ENCODE measurements at places on chromosomes 1 and 21.

DNA sequence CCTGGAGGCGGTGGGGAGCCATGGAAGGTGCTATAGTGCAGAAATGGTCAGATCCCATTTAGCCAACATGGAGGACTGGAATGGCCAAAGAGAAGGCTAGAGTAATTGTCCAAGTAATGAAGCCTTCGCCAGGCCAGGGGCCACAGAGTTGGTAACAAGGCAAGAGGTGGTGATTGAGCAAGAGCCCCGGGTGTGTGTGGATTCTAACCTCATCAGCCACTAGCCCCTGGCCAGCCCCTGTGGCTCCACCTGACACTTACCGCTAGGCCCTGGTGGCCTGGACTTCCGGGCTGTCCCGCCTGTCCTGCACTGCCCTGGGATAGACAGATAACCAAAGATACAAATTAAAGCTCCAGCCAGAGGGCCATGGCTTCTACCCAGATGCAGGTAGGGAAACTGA lies 9.9 kb downstream of the COL9A2 start:
- DNase-seq = no peak

DNA sequence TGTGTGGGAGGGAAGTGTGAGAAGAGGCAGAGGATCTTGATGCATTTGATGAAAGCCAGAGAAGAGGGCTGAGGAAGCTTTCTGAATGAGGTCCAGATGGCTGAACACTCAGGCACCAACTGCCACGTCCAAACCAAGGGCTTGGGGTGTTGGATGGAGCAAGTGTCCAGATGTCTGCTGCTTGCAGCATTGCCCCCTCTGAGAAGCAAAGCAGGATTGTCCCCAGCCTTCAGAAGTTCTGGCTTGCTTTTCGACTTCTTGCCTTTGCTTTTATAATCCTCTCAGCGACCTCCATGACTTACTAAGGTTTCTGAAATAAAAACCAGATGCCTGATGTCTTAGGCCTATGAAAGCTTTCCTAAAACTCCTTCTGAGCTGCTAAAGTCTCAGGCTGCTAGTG lies 182.5 kb downstream of the HUNK start:
- DNase-seq = no peak

DNA sequence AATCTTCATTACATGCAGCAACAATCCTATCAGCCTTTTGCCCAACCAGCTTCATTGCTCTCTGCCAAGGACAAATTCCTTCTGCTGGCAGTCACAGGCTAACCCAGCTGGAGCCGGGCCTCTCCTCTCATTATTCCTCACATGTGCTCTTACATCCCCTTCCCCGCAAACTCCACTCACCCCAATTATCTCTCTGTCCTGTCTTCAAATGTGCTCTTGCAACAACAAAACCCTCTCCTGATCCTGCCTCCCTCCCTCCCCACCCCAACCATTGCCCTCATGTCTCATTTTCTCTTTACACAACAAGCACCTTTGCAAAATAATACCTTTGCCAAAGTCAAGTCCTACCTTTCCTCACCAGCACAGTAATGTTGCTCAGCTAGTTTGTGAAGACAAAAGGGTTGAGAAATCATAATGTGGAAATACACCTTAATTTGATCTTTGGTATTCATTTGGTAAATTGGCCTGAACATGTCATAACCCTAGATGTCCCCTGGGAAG lies 36.0 kb upstream of the DHCR24 start:
- DNase-seq = no peak

DNA sequence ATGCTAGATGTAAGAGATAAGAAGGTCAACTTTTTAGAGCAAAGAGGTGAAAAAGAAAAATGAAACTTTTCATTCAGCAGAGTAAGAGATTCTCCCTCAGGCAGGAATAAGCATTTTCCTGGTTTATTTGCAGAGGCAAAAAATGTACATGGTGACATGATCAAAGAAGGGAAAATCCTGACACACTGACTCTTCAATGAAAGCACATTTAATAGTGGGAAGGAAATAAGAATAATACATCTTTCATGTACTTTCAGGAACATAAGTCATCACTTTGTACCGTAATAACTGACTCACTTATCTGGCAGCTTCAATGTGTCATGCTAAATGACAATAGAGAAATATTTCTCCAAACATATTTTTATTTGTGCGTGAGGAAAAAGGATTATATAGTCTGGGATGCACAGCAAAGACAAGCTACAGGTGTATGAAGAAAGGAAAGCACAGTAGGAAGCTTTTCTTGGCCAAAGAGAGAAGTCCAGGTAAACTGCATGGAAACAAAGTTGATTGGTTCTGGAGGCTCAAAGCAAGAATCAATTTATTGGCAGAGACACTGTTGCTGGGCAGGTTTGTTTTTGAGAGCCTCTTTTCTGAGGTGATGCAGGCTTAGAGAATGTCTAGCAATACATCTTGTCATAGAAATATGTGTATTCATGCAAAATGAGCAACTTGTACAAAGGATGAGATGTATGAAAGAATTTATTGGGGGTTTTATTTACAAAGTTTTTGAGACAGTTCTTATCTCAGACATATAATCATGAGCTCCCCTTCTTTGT lies 1409.0 kb downstream of the PLA2G4A start:
- peak; percentile 31 for DNase-seq

- DNase-seq = peak; percentile 76
These were observed 137.4 kb upstream of the USP25 start for GRCh38 chr21:15592271-15592860.

GRCh38 chr21:26972192-26972591 lies 5.3 kb upstream of the ADAMTS5 start:
- DNase-seq = no peak

- DNase-seq = no peak
These were observed 48.9 kb downstream of the PHC2 start for GRCh38 chr1:33381977-33382376.

DNA sequence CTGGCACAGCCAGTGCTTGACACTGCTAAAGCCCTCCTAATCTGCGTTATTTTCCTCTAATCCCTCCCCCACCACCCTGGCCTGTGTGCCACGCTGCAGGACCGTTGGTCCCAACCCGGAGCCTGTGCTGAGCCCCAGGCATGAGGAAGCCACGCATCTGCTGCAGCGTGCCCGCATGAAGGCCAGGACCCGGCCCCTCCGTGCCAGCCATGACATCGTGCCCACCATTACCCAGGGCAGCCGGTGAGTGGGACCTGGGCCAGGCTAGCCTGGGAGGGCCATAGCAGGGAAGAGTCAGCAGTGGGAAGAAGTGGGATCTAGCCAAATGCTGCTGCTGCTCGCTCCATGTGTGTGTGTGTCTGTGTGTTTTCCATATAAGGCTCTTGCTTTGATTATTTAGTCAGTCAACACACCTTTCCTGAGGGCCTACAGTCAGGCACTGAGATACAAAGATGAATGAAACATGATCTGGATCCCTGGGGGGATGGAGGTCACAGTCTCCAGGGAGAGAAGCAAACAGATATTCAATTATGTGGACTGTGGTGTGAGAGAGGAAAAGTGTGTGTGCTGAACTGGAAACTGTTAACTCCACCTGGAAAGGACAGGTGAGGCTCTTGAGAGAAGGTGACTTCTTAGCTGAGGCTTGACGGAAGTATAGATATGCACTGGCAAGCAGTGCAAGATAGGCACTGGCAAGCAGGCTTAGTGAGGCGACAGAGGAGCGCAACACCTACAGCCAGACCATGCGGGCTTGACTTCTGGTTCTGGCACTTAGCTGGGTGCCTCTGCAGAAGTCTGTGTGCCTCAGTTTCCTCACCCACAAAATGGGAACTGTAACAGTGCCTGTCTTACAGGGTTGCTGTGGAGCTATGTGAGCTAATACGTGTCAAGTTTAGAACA lies 15.9 kb downstream of the KIAA1614 start:
- DNase-seq = no peak

DNA sequence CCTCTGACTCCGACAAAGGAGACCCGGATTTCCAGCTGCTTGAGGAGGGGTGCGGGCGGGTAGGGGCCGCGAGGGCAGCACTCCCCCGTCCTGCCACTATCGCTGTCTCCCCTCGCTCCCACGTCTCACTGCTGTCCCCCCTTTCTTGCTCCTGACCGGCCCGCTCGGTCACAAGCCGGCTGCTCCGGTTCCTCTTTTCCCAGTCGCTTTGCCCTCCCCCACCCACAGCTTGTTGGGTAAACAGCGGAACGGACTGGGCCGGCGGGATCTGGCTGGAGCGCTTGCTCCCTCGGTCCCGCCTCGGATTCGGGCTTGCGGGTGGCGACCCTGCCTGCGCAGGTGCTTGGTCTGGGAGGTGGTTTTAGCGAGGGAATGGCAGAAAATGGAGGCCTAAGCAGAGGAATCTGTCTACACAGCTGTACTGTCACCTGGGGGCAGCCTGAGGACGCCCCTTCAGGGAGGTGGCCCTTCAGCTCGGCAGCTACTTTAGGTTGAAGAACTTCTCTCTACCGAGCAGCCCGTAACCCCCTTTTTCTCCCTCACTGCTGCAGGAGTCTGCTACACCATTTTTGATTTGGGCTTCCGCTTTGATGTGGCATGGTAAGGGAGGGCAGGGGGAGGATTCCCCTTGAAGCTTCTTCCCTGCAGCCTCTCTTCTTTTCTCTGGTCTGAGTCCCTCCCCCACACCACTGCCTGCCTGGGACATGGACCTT lies 645 bp downstream of the ATP6V0B start:
- peak; percentile 33 for DNase-seq

DNA sequence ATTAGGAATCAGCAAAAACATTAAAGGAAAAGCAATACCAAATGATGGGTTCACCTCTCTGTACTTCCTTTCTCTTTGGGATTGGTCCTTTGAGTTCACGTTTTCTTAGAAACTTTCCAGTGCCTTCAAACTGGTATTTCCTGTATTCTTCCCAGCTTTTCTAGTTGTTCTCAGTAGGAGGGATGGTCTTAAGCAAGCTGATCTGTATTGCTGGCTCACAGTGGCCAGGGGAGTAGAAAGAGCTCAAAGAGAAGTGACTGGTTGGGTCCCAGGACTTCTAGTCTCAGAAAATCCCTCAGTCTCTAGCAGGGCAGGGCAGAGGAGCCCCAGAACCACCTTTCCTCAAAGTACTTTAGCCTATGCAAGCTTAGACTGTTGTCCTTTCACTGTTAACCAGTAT lies 10.1 kb upstream of the USP24 start:
- no peak for DNase-seq

- no peak for DNase-seq
These were observed 156.0 kb downstream of the TOMM20 start for GRCh38 chr1:234972411-234973191.

GRCh38 chr1:91776068-91776794 lies 109.7 kb downstream of the TGFBR3 start:
- no peak for DNase-seq

DNA sequence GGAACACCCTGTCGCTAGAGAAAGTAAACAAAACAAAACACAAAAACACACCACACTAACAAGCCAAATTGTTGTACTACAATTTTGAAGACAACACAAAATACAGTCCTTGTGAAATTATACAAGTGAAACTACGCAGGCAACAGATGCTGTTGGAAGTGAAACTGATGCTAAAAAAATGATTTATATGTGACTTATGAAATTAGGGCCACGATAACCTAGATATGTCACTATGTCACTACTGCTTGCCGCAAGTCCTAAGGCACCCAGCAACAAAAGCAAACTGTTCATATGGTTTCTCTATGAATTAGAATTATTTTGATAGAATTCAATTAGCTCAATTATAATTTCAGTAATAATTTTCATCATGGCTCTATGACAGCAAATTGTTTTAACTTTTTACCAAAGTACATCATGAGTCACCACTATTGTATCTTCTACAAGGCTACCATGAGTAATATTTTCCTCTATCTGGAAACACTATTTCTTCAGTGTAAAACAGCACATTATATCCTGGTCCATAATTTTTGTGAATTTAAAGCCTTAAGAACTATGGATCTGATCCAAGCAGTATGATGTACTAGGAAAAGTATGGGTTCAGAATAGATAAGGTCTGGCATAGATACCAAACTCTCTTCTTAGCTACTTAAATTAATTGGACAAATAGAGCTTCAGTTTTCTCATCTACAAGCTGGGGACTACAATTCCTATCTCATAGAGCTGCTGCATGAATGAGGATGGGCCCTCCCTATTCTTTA lies 216.3 kb downstream of the COL11A1 start:
- peak; percentile 85 for DNase-seq

- no peak for DNase-seq
These were observed 67.2 kb downstream of the RPAP2 start for GRCh38 chr1:92366040-92366395.

- DNase-seq = peak; percentile 7
These were observed 36.5 kb upstream of the RC3H1 start for GRCh38 chr1:174058624-174059023.

- DNase-seq = no peak
These were observed 1.1 kb upstream of the EPS8L3 start for GRCh38 chr1:109764561-109765482.

GRCh38 chr1:236774926-236775325 lies 20.2 kb upstream of the MTR start:
- peak; percentile 57 for DNase-seq

GRCh38 chr1:84368441-84368840 lies 29.8 kb upstream of the DNASE2B start:
- DNase-seq = no peak

DNA sequence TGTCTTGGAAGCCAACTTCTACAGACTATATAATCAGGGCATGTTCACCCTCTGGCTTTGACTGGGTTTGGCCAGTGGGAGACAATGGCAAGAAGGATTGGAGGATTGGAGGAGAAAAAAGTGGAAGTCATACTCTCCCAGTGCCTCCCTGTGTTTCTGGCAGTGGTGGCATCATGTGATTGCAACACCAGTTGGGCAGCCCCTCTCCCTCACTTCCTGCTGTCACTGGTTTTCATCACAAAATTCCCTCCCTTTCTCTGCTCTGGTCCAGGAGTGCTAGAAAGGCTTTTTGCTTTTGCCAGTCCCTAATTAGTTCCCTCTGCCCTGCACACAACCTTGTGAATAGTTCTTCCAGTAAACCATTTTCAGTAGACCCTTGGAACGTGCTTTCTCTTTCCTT lies 3.7 kb upstream of the QSOX1 start:
- DNase-seq = peak; percentile 28

GRCh38 chr21:32733990-32734613 lies 6.3 kb upstream of the SYNJ1 start:
- DNase-seq = no peak

DNA sequence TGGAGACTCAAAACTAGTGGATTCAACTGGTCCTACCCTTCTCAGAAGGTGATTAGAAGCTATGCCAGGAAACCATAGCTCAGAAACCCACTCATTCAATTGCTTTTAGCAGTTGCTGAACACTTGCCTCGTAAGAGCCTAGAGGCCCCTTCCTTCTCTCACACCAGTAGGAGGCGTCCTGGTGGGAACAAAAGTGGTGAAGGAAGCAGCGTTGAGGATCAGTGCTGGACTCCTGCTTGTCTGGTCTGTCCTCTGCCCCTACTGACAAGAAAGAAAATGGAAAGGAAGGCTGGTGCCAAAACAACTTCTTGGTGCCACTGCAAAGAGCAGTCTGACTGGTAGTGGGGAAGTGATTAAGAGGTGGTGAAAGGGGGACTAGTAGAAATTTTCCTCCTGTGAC lies 269.7 kb downstream of the LMO4 start:
- DNase-seq = peak; percentile 4

- no peak for DNase-seq
These were observed 28.7 kb downstream of the SYNJ1 start for GRCh38 chr21:32698971-32699693.
